ENCODE measurements at places on chromosomes 12 and 14.

DNA sequence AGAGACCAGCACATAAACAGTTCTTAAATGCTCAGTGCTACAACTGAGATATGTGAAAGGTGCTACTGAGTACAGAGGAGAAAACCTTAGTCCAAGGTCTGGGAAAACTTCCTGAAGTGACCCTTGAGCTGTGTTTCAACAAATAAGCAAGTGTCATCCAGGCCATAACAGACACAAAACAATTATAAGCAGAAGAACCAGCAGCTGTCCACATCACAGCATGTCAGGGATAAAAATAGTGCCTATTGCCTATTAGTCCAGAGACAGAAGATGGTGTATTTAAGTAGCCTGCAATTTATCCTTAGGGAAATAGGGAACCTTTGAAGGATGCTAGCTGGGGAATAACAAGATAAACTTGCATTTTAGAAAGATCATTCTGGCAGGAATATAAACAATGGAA, 237.8 kb downstream of the SPTSSA start:
- DNase-seq = no peak

DNA sequence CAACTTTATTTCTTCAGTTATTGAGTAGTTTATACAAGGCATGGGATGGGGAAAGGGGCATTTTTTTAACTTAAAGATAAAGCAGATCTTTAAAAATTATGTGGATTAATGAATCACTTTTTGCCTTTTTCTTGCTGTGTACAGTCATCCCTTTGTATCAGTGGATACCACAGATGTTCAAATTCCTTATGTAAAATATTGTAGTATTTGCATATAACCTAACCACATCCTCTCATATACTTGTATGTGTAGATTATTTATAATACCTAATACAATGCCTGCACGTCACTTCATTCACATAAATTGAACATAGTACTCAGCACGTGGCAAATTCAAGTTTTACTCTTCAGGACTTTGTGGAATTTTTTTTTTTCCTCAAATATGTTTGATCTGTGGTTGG, 66.5 kb upstream of the MON2 start:
- no peak for DNase-seq

DNA sequence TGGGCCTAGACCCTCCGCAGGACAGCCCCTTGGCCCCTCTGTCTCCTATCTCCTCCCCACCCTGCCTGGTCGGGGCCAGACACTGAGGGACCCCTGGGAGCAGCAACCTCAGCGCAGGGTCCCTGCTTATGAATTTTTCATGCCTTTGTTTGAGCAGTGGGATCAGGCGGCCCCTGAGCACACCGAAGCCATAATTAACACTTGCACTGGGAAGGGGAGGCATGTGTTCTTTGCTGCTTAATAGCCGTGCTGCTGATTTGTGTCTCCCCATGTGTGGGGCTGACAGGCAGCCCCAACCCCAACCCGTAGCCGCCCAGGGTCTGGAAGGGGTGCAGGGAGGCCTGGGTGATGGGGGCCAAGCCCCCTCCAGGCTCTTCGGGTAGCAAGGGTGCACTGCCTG, 52.7 kb downstream of the FBRSL1 start:
- no peak for DNase-seq

- no peak for DNase-seq
Measured at GRCh38 chr14:102966681-102967505, 44.4 kb downstream of the AMN start.

DNA sequence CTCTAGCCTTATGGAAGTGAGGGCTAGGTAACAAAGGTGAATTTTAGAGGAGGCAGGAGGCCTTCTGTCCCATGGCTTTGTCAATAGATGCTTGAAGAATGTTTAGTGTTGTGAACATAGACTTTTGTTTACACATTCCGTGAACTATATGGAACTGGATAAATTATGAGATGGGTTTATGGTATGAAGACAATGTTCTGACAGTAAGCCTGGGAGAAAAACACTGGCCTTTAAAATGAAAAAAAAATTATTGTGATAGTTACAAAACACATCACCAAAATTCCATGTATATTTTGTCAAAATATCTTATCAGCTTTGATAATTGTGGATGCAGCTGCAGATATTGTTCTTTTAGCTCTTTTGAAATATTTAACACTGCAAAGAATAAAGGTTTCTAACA, 251.5 kb upstream of the DCN start:
- DNase-seq = no peak

DNA sequence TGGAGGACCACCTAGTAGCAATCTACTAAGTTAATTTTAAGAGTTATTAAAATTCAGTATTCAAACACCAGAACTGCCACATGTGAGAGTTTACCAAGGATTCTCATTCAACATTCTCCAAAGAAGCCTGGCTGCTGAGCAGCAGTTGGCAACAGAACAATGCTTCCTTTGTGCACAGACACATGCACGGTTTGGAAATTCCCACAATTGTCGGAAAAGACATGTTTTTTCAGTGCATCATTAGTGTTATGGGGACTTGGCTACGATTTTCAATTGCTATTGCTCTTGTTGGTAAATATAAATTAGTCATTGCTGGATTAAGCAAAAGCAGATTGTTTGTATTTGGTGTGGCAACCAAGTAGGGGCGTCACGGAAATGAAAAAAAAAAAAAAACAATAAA, 22.2 kb downstream of the ST8SIA1 start:
- DNase-seq = peak; percentile 32

GRCh38 chr12:54059668-54060067, 6.0 kb downstream of the HOXC4 start:
- DNase-seq = no peak

DNA sequence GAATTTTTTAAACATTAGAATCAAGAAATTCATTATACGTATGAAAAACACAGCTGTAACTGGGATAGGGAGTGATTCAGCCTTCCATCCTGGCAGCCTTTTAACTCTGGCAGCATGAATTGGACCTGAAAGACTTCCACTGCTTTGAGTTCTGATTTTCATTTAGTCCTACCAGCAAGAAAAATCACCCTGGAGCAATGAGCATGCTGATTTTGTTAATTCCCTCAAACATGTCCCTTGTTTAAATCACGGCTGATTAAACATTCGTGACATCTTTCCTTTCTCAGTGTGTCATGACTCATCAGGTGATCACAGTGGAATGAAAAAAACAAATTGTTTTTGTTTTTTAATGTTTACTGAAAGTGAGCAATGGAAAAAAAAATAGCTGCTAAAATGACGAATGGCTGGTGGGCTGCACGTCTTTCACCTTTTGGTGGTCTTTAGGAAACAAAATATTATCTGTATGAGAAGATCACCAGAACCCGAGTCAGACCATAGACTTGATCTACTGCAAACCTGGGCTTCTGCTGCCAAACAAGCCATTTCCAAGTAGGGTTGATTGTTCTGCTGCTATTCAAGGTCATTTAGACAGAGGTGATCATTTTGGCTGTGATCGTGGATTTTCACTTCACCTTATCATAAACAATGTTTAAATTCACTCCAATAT, 67.0 kb upstream of the CAND1 start:
- DNase-seq = no peak

GRCh38 chr12:65460063-65460462, 181.6 kb downstream of the MSRB3 start:
- DNase-seq = no peak

GRCh38 chr12:57025196-57025595, 8.9 kb upstream of the TAC3 start:
- no peak for DNase-seq

DNA sequence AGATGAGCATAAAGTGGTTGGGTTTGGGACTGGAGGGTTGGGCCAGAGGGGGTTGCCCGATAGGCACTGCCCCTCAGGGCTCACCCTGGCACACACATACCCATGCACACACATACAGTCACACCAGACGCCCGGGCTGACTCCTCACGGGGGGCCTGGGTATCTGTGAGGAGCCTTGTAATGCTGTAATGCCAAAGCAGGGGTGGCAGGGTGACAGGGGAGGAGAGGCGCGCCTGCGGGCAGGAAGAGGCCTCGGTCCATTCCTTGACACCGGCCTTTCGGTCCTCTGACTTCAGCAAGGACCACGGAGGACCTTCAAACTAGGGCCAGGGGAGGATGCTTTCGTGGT, 375 bp downstream of the FAIM2 start:
- no peak for DNase-seq

- DNase-seq = no peak
Measured at GRCh38 chr14:74846968-74847665, 28.8 kb downstream of the PROX2 start.

DNA sequence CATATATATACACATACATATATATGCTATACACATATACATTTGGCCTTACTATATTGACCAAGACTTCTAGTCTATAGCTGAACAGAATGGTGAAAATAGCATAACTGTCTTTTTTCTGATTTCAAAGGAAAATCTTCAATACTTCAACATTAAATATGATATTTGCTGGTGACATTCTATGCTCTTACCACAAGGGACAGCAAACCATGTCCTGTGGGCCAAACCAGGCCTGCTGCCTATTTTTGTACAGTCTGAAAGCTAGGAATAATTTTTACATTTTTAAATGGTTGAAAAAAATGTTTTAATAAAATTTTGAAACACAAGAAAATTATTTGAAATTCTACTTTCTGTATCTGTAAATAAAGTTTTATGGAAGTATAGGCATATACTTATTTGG, 63.6 kb downstream of the EML5 start:
- no peak for DNase-seq
